Osteoblast (primary cell): ENCODE measurements at places on chromosomes 12 and 14. TPM values are rescaled to one million over a fixed set of nuclear protein-coding genes. Genes with fewer than 3 reads are reported as not detected.

GRCh38 chr12:22729957-22730443, 105.0 kb downstream of the ETNK1 start:
- peak; percentile 77 for DNase-seq

GRCh38 chr12:94801745-94802144, 151.4 kb upstream of the TMCC3 start:
- no peak for DNase-seq

DNA sequence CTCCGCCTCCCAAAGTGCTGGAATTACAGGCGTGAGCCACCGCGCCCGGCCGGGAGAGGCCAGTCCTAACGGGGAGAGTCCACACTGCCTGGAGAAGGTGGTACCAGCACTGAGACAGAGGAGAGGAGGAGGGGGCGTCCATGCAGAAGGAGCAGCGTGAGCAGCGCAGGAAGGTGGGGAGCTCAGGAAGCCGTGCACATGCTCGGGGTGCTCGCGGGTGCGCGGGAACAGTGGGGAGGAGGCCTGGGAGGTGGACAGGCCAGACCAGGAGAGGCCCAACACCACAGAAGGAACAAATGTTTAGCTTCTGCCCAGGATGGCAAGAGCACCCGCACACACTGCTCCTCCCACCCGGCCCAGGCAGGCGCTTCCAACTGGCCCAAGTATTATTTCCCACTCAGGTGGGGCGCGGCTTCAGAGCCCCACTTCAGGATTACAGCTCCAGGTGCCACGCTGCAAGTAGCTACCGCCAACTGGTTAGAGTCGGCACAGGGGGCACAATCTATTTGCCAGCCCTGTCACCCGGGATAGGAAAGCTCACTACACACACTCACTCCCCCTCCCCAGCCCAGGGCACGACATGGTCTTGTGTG, 80.8 kb upstream of the BCL11B start:
- DNase-seq: no peak

DNA sequence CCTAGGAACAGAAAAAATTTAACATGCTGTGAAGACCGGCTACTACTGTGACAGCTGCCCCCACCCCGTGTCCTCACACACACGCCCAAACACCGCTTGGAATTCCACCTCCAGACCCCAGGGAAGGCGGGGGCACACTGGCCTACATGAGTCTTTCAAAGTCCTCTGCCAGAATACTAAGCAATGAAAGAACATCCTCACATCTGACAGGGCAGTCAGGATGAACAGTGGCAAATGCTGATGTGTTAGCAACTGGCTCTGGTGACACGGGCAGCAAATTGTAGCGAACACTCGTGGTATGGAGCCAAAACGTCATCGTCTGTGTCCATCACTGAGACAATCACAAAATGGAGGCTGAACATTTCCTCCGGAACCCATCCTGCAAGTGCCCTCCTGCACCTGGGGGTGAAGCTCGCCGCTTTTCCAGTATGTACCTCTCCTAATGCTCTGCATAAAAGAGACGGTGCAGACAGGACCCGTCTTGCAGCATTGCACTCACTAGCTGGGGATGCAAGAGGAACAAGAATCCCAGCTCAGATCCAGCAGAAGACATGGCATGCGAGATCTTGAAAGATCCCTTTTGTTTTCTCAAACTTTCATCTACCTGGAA, 94.8 kb downstream of the BCL11B start:
- no peak for DNase-seq

- DNase-seq: peak; percentile 38
Observed at GRCh38 chr14:31297701-31298344, 90.2 kb upstream of the HECTD1 start.

DNA sequence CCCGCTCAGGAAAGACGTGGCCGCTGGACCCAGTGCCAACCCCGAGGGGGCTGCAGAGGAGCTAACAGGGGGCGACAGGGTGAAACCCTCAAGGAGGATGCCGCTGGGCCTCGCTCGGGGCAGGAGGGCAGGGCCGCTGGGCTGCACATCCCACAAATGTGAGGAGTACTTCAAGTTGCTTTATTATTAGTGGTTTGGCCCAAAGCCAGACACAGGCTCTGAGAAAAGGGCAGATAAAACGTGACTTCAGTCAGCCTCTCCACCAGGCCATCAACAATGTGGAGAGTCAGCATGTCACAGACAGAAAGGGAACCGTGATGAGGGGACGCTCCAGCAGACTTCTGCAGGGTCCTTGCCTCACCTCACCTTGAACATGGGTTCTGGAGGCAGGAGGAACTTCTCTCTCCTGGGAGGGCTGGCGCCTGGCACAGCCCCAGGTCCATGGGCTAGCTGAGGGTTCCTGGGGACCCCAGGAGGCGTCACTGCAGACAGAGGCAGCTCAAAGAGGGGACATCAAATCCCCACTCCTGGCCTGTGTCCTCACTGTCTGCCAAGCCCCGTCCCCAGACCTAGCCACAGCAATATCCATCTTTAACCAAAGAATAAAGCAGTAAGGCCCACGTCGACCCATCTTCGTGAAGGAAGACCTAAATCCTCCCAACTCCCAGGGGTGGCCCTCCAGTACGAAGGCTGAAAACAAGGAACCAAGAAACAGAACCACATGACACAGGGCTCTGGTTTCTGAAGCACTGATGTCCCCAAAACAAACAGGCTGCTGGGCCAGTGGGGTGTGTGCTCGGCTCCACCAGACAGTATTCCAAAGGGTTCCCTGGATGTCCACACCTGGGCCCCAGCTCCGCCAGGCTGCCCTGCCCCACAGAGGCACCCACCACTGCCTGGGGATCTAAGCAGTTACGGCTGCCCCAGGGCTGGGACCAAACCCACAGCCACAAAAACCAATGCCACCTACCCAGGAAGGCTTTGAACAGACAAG, 35.1 kb downstream of the CCDC85C start:
- DNase-seq: peak; percentile 75

- DNase-seq: peak; percentile 82
Observed at GRCh38 chr12:109134186-109134917, 18.0 kb downstream of the ACACB start.

GRCh38 chr12:65187665-65188064, 18.3 kb downstream of the LEMD3 start:
- no peak for DNase-seq

- DNase-seq: no peak
Observed at GRCh38 chr14:91021115-91021514, 39.3 kb downstream of the RPS6KA5 start.

DNA sequence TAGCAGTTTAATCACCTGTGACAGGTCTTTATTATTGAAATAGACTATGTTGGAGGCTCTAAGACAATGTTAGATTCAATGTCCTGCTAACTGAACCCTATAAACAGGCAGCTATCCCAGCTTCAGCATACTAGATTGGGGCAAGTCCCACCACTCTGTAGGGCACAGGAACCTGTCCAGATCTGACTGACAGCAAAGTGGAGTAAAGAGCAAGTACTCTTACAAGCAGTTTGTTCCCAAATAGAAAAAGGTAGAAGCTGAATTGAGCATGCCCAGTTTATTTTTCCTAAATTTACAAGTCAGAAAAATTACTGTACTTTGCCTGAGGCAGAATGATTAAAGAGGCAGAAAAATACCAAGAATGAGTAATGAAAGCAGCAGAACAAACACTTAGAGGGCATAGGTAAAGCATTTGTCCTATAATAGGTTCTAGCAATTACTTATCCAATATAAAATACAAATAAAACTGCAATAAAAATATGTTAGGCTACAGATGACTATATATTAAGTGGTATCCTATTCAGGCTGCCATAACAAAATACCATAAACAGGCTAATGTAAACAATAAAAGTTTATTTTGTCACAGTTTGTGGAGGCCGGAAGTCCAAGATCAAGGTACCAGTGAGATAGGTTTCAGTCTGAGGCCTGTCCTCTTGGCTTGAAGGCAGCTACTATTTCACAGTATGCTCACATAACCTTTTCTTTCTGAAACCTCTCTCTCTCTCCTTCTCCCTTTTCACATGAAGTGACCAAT, 868.2 kb downstream of the C12orf50 start:
- DNase-seq: no peak

GRCh38 chr12:12116677-12117076, 45.9 kb downstream of the BCL2L14 start:
- DNase-seq: no peak

- DNase-seq: no peak
Observed at GRCh38 chr12:52049286-52049685, 2.0 kb upstream of the NR4A1 start.

- no peak for DNase-seq
Observed at GRCh38 chr14:69662636-69663299, 51.4 kb downstream of the SUSD6 start.

DNA sequence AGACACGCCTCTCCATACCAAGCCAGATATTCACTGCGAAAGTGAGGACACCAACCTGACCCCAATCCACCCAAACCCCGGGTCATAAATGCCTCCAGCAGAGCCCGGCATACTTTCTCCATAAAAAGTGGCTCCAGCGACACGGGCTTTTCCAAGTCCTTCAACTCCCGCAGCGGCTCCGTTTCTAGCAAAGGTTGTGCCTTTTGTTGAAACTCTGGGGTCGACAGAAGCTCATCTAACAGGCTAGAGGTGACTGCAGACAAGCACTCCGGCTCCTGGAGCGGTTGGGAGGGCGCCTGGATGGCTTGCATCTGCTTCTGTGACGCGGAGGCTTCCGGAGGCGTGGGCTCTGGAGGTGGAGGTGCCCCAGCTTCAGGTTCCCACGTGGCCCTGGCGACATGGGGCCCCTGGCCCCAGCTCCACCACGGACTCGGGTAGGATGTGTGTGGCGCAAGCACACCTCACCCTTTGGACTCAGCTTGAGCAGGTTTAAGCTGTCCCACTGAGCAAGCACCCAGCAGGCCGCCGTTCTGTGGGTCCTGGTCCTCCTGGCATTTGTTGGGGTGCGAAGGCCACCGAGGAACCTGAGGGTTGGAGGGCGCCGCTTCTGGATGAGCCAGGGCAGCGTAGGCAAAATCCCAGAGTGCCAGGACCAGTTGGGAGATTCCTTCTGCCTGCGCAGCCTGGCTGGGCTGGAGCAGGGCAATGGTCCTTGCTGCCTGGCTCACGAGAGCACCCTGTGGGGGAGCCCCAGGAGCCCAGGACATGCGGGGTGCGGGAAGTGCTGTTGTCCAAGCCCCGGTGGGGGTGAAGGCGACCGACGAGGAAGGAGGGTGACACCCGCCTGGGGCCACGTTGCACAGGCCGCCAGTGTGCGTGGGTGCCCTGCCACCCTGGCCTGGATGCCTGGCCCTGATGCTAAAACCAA, 186.3 kb downstream of the ALG10 start:
- DNase-seq: no peak

DNA sequence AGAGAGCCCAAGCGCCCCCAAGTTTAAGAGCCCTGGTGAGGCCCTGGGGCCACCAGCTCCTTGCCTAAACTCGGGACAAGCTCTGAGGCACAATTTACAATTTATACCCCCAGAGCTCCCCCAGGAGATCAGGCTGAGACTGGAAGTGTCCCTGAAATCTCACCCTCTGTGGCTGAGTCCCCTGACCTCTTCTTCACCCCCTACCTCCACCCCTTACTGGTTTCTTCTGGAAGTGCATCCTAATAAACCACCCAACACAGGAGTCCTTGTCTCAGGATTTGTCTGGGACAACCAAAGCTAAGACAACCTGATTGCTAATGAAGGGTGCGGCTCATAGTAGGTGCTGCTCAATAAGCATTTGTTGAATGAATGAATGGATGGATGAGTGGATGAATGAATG, 206.4 kb downstream of the BCL11B start:
- DNase-seq: peak; percentile 10

- DNase-seq: no peak
Observed at GRCh38 chr14:43503508-43503907, 1003.6 kb downstream of the FSCB start.

Gene LRRC43
- 1.8 and 2.9 TPM in 2 replicates for total RNA-seq

Gene GPR137C
- 0.36 and 0.59 TPM in 2 replicates for total RNA-seq

Gene OSGEP
- total RNA-seq: 36.8 and 47.8 TPM in 2 replicates

Gene OLR1
- total RNA-seq: under 0.01 and 0.29 TPM in 2 replicates

Gene HIF1A
- total RNA-seq: 611 and 816 TPM in 2 replicates

Gene PRR13
- 55.0 and 64.2 TPM in 2 replicates for total RNA-seq

Gene ZNF891
- total RNA-seq: 1.4 and 1.5 TPM in 2 replicates

Gene HHIPL1
- total RNA-seq: 11.2 and 12.3 TPM in 2 replicates

Gene SIX6
- total RNA-seq: under 0.01 TPM in 1 of 2 replicates, not detected in the other

Gene CCDC198
- not detected in 2 replicates for total RNA-seq

Gene HCAR3
- not detected in 2 replicates for total RNA-seq

Gene KRT72
- not detected in 2 replicates for total RNA-seq

Gene AQP6
- not detected in 2 replicates for total RNA-seq

Gene OAS2
- total RNA-seq: 8.3 and 18.1 TPM in 2 replicates
